ENCODE measurements at places on chromosomes 3 and 15. TPM values are rescaled to one million over a fixed set of nuclear protein-coding genes. Genes with fewer than 3 reads are reported as not detected.

GRCh38 chr3:142931222-142931621 lies 32.3 kb downstream of the PAQR9 start:
- H3K36me3 ChIP-seq: no peaks in the 10 kb centered on the region
- peak; percentile 19 for DNase-seq
- no peak overlapping the region for H3K4me3 ChIP-seq
- no peak overlapping the region for H3K27ac ChIP-seq
- no peaks in the 10 kb centered on the region for H3K4me1 ChIP-seq

Gene UPK1B
- total RNA-seq: 61.1 TPM

- no peak overlapping the region for H3K4me3 ChIP-seq
- no peak for DNase-seq
- no peaks in the 10 kb centered on the region for H3K27me3 ChIP-seq
- no peaks in the 10 kb centered on the region for H3K36me3 ChIP-seq
- peaks cover 8% of the 10 kb centered on the region for H3K4me1 ChIP-seq
Measured at GRCh38 chr3:128283421-128283820, 130.1 kb downstream of the EEFSEC start.

DNA sequence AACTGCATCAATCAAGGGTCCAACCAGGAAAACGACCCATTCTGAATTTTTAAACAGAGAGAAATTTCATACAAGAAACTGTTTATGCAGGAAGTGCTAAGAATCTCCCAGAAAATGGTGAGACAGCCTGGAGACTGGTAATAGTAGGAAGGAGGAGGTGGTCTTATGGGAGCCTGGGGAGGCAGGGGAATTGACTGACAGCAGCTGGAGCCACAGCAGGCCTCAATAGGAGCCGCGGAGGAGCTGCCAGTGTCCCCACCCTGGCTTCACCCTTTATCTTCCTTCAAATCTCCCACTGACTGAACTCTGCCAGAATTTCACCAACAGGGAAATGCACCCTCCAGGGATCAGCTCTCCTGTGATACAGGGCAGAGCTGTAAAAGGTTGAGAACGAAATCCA lies 7.5 kb upstream of the C3orf80 start:
- H3K27me3 ChIP-seq: no peaks in the 10 kb centered on the region
- no peak for DNase-seq
- H3K27ac ChIP-seq: no peak overlapping the region
- H3K4me3 ChIP-seq: no peak overlapping the region
- no peaks in the 10 kb centered on the region for H3K36me3 ChIP-seq
- H3K4me1 ChIP-seq: no peaks in the 10 kb centered on the region

Gene ECE2
- total RNA-seq: 0.45 TPM

DNA sequence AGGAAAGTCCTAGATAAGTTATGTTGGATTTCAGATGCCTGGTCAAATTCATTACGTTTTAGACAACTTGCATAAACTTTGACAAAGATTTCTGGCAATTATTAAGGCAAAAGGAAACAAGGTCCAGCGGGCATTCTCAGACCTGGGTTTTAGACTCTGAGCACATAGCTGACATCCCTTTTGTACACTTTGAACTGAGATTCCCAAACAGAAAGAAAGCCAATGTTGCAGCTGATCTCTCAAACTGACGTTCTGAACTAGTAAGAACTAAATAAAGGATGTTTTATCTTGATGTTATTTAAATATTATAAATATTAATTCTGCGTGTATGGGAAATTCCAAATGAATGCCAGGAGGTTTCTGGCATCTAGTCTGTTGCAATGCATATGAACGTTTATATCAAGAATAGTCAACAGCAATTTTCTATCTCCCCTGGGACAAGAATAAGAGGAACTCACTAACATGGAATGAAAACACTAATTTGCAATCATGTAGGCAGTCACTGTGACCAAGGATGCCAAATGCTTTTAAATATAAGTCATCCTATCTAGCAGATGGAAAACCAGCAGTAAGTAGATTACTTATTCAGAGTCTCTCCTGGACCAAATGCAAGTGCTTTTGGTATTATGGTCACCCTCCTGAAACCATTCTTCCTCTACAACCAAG lies 202.1 kb downstream of the GREM1 start:
- no peak overlapping the region for H3K27ac ChIP-seq
- H3K4me1 ChIP-seq: no peaks in the 10 kb centered on the region
- DNase-seq: peak; percentile 38
- H3K4me3 ChIP-seq: no peak overlapping the region

- no peak overlapping the region for H3K27ac ChIP-seq
- no peaks in the 10 kb centered on the region for H3K27me3 ChIP-seq
- no peak overlapping the region for H3K4me3 ChIP-seq
- H3K36me3 ChIP-seq: no peaks in the 10 kb centered on the region
Measured at GRCh38 chr15:69919816-69920215, 177.9 kb downstream of the TLE3 start.

Gene GOLGA6L10
- 11.6 TPM for total RNA-seq

Gene CAMKV
- total RNA-seq: not detected

Gene TNNC1
- not detected for total RNA-seq

DNA sequence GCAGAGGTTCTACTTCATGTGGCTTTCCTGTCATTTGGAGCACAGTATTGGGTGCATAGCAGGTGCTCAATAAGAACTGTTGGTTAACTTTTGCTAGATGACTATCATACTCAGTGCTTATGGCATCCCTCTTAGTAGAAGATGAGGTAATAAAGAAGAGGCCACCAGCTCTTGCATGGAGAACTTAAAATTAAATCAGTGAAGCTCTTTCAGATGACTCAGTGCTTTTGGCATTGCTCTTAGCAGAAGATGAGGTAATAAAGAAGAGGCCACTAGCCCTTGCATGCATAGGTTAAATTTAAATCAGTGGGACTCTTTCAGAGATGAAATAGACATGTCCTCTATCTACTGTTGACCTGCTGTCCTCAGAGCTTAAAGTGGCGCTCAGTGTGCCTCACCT lies 109.4 kb upstream of the FGF7 start:
- H3K27me3 ChIP-seq: no peaks in the 10 kb centered on the region
- DNase-seq: no peak
- H3K4me1 ChIP-seq: no peaks in the 10 kb centered on the region
- no peak overlapping the region for H3K4me3 ChIP-seq

Gene CTXN2
- not detected for total RNA-seq

DNA sequence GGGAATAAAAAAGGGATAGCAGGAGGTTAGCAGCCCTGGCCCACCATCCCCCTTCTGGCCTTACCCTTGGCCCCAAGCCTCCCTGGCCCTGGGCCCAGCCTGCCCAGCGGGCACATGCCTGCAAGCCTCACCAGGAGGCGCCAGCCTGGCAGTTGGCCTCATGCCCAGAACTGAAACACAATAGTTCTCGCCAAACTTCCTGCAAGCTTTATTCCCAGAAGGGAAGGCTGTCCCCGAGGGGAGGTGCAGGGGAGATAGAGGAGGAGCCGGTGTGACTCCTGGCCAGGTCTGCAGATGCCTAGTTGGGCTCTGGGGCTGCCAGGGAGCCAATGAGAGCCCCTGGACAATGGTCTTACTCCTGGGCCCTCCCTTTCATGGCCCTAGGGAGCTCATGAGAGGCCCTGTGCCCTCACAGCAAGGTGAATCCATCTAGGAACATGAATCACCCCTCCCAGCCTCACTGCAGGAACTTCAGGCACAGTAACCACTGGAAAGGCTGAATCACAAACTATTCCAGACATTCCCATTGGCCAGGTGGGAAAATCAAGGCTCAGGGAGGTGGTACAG lies 4.0 kb downstream of the CCDC33 start:
- DNase-seq: peak; percentile 95
- H3K4me3 ChIP-seq: no peak overlapping the region
- peaks cover 34% of the 10 kb centered on the region for H3K4me1 ChIP-seq
- no peaks in the 10 kb centered on the region for H3K27me3 ChIP-seq
- H3K27ac ChIP-seq: peak overlapping the region; percentile 75
- H3K36me3 ChIP-seq: no peaks in the 10 kb centered on the region

DNA sequence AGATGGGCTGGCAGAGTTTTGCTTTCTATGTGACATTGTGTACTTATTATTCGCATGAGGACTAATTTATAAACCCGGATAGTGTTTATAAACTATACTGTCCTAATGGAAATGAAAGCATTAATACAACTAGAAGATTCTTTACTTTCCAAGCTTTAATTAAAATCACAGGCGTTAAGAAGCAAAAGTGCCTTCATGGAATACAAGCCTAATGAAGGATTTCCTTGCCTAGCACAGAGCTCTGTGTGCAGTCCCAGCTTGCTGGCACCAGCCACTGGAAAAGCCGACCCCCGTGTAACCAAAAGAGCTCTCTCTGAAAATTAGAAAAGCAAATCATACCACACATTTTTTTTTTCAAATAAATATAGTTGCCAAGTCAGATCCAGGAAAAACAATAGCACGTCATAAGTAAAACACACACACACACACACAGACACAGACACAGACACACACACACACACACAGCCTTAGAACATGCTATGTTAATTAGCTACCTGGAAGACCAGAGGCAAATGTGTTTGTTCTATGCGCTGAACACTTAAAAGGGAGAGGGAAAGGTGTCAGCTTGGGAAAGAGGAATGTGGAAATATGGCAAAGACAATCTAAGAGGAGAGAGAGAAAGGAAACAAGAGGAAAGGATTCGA lies 1084.2 kb downstream of the TUSC7 start:
- DNase-seq: peak; percentile 12
- no peak overlapping the region for H3K27ac ChIP-seq
- no peaks in the 10 kb centered on the region for H3K27me3 ChIP-seq
- no peak overlapping the region for H3K4me3 ChIP-seq
- no peaks in the 10 kb centered on the region for H3K4me1 ChIP-seq
- H3K36me3 ChIP-seq: no peaks in the 10 kb centered on the region

Gene MINAR1
- 0.29 TPM for total RNA-seq

Gene PATL2
- not detected for total RNA-seq

DNA sequence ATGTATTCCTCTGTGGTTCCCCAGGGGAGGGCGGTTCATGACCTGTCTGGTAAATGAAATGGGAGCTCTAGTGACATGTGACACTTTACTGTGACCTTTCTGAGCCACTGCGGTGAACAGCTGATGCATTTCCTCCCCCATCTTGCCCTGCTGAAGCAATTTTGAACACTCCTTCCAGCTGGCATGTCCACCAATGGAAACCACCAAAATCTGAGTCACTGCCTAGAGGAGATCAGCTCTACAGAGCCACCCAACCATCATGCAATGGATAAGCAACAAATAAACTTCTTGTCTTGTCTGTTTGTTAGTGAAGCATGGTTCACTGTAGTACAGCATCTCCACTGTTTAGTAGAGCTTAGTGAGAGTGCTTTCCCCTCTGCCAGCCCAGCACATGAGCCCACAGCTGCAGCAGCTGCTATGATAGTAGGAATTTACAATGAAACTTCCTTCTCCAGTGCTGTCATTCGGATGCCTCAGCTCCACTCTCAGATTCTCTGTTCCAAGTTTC lies 479.4 kb downstream of the NTRK3 start:
- no peak overlapping the region for H3K4me3 ChIP-seq
- H3K27ac ChIP-seq: no peak overlapping the region
- H3K4me1 ChIP-seq: no peaks in the 10 kb centered on the region
- no peak for DNase-seq

Gene RCN2
- total RNA-seq: 14.0 TPM

DNA sequence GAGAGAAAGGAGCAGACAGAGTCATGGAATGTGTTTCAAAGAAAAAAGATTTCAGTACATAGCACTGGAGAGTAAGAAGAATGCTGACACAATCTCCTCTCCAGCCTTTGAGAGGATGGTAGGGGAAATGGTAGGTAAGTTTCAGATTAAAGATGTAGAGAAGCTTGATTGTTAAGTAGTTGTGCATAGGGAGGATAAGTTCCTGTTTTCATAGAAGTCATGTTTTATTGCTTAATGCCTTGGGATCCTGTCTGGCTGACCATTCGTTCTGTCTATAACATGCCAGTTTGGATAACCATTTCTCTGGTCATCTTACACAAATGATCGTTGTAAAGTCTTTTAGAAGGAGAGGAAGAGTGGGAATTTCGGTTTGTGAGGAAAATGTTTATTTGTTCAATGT lies 95.7 kb upstream of the IGSF10 start:
- H3K4me3 ChIP-seq: no peak overlapping the region
- no peak for DNase-seq
- H3K4me1 ChIP-seq: no peaks in the 10 kb centered on the region
- no peak overlapping the region for H3K27ac ChIP-seq
- no peaks in the 10 kb centered on the region for H3K27me3 ChIP-seq

Gene B3GALNT1
- total RNA-seq: not detected

DNA sequence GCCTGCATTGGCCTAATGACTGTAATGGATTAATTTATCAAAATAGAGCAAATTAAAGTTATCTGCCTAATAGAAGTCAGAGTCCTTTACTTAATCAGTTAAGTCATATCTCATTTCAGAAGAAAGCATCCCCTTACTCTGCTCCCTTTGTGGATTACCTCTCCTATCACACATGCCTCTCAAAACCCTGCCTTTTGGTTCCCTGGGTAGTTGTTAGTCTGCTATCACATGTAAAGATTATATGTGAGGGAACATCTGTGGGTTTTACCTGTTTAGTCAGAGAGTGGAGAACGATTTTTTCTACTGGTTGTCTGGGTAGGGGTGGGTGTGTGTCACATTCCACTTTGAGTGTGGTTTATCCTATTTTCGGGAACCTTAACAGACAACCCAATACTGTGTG lies 16.4 kb downstream of the UBE2E2 start:
- no peaks in the 10 kb centered on the region for H3K36me3 ChIP-seq
- H3K4me3 ChIP-seq: no peak overlapping the region
- no peaks in the 10 kb centered on the region for H3K27me3 ChIP-seq

DNA sequence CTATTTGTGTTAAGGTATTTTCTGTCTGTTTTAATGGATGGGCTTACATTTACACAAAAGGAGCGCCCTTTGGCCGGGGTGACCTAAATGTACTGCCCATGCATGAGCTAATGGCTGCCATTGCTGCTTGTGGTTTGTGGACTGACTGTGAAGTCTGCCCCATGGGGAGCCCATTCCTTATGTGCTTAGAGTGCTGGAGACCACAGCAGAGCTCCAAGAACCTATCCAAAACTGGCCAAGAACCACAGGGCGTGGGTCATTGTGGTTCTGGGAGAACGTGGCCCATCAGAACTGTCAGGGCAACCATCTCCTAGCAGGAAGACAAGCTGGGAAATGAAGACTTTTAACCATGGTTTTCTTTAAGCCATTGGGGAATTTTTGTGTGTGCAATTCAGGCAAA lies 105.3 kb downstream of the CHDH start:
- H3K4me3 ChIP-seq: no peak overlapping the region
- no peaks in the 10 kb centered on the region for H3K27me3 ChIP-seq
- H3K4me1 ChIP-seq: peaks cover 10% of the 10 kb centered on the region
- DNase-seq: no peak

All from stomach (tissue), 19 donors.